ENCODE measurements at places on chromosomes 3 and 15.

DNA sequence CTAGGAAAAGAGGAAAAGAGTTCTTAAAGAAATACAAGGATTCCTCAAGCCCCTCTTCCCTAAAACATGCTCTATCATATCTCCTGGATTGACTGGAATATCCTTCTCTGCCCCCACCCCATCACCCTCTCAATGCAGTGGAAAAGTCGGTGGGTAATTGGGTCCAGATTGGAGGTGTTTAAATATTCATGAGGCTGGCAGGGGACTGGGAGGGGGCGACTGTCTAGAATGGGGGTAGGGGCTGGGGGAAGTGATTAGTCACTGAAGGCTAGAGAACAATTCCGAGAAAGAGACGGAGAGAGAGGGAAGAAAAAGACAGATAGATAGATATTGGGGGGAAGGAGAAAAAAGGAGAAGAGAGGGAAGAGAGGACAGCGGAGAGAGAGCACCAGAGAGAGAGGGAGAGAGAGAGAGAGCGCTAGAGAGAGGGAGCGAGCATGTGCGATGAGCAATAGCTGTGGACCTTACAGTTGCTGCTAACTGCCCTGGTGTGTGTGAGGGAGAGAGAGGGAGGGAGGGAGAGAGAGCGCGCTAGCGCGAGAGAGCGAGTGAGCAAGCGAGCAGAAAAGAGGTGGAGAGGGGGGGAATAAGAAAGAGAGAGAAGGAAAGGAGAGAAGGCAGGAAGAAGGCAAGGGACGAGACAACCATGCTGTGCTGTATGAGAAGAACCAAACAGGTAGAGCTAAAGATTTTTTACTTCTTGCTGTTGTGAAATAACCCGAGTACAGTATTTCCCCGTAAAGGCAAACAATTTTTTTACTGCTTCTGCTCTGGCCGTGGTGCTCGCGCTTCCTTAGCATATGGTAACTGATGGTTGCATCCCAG, at the start of gene GAP43:
GAP43 (plus strand) TSS at position 467 of the 825 bp plus-strand sequence; CDS start at position 647, 180 bp downstream.
- DNase-seq = no peak
- no peaks in the 10 kb centered on the region for H3K36me3 ChIP-seq
- no peak within 1 kb of the TSS for H3K4me3 ChIP-seq
- peaks cover 48% of the 10 kb centered on the region for H3K27me3 ChIP-seq
- no peak within 1 kb of the TSS for H3K27ac ChIP-seq

DNA sequence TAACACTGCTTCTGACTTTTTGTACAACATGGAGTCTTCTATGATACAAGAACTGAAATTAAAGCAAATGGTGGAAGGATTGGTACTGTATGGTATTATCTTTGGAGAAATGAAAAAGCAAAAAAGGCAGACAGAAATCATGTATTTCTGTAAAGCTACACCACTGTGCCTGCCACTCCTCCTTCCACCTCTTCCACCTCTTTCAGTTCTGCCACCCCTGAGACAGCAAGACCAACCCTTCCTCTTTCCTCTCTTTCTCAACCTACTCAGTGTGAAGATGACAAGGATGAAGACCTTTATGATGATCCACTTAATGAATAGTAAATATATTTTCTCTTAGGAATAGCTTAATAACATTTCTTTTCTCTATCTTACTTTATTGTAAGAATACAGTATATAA, 57.0 kb downstream of the CD200 start:
- peaks cover 59% of the 10 kb centered on the region for H3K4me1 ChIP-seq
- H3K36me3 ChIP-seq = peaks cover 14% of the 10 kb centered on the region
- H3K4me3 ChIP-seq = no peak overlapping the region
- no peaks in the 10 kb centered on the region for H3K27me3 ChIP-seq
- no peak for DNase-seq

DNA sequence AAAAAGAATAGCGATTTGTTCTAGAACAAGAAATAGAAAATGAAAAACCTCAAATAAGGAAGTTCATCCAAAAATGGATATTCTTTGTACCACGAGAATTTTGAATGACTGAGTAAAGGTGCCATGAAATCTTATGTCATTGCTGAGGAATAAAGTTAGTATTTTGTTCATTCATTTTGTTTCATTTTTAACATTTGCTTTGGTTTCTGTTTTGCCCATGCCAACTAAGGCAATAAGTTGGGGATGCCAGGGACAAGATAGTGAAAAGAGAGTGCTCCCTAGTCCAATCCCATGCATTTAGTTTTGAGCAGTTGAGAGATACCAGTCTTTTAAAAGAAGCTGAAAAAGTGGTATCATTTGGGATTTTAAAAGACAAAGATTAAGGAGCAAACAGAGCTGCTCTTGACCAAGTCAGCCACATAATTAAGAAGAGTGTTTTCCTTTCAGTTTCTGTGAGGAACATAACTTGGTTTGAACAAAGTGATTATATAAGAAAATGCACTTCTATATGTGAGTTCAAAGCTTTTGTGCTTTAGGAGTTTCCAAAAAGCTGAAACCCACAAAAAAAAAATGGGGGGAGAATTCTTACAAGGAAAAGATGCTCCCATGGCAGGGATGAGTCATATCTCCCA, 201.4 kb downstream of the PLOD2 start:
- no peak for DNase-seq
- no peaks in the 10 kb centered on the region for H3K27me3 ChIP-seq
- H3K36me3 ChIP-seq = no peaks in the 10 kb centered on the region
- no peak overlapping the region for H3K4me3 ChIP-seq
- no peaks in the 10 kb centered on the region for H3K4me1 ChIP-seq
- H3K27ac ChIP-seq = no peak overlapping the region

GRCh38 chr3:113643583-113643982, 52.9 kb downstream of the USF3 start:
- no peak overlapping the region for H3K4me3 ChIP-seq
- no peak overlapping the region for H3K27ac ChIP-seq
- H3K36me3 ChIP-seq = peaks cover 21% of the 10 kb centered on the region

GRCh38 chr3:64509206-64509605, 178.6 kb downstream of the ADAMTS9 start:
- H3K27me3 ChIP-seq = peaks cover 4% of the 10 kb centered on the region
- DNase-seq = no peak
- H3K4me1 ChIP-seq = peaks cover 11% of the 10 kb centered on the region
- H3K4me3 ChIP-seq = no peak overlapping the region
- no peaks in the 10 kb centered on the region for H3K36me3 ChIP-seq
- H3K27ac ChIP-seq = no peak overlapping the region

All from activated T-helper 2 cell treated with anti-CD3 and anti-CD28 coated beads, Interferon-gamma antibody, Interleukin-2, Interleukin-4, amounts not matched to agents 10 μg/mL and 5 μg/mL and 100 μg/mL, durations not matched to agents 14 hours and 24 hours and 36 hours (primary cell).